SK-N-SH treated with all-trans-retinoic acid at 6 μM for 48 hours (cell line): ENCODE measurements at places on chromosomes 6 and 20.

- ATAC-seq: peak; percentile 75
These were observed 237.5 kb upstream of the TAB2 start for GRCh38 chr6:149079911-149080491.

GRCh38 chr20:57392512-57393271 is 1.5 kb downstream of the RBM38 start:
- ATAC-seq: no peak

GRCh38 chr6:158628542-158628941 is 16.0 kb downstream of the DYNLT1 start:
- ATAC-seq: no peak

DNA sequence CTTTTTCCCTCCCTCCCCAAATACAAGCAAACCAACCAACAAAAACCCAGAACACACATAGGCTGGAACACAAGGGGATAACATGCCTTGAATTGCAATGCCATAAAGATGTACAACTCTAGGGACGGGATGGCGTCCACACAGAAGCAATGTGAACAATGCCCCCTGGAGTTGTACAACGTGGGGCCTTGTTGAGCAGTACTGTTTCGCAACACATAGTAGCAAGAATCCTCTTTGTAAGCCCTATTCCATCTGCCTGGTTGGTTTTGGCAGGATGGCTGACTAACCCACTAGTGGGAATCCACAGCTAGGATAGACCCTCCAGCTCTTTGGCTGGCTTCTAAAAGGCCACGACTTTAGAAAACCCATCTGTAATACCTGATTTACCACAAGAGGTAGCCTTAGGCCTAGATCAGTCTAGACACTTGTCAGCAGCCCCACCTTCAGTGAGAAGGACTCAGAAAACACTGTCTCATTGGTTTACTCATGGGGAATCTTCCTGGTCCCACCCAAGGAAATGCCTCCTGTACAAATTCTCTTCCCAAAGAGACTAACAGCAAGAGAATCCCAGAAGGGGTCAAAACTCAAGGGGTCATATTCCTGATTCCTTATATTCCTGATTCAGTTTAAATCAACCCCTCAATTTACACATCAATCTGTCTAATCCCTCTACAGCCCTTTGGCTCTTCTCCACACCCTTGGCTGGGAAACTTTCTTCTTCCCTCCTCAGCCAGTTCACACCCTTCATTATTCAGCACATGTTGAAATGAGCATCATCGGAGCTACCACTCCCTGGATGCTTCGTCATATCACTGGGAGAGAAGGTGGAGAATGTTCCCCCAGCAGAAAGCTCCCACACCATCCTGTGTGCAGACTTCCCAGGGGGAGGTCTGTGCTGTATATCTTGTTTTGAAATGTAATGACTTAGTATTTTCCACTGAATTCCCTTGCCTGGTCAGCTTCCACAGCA is 622.4 kb upstream of the FLRT3 start:
- ATAC-seq: no peak

GRCh38 chr6:134196568-134197193 is 121.2 kb downstream of the SGK1 start:
- no peak for ATAC-seq

DNA sequence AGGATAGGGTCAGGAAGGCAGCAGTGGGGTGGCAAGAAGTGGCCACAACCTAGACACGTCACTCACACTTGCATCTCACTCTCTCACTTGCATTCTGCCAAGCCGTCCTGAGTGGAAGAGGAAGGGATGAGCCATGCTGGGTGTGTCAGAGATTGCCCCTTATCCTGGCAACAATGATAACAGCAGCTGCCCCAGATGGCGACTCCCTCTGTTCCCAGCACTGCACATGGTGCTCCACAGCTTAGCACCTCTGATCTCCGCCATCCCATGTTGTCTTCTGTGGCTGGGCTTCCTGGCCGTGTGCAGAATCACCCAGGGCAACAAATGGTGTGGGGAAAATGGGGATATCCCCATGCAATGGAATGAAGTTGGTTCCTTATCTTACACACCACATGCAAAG is 11.1 kb downstream of the KCNB1 start:
- no peak for ATAC-seq

GRCh38 chr6:131427434-131428058 is 145.5 kb upstream of the ARG1 start:
- no peak for ATAC-seq

- ATAC-seq: no peak
These were observed 17.1 kb upstream of the MAP1LC3A start for GRCh38 chr20:34541264-34541901.

- ATAC-seq: no peak
These were observed 1.9 kb downstream of the DDAH2 start for GRCh38 chr6:31727034-31727716.

DNA sequence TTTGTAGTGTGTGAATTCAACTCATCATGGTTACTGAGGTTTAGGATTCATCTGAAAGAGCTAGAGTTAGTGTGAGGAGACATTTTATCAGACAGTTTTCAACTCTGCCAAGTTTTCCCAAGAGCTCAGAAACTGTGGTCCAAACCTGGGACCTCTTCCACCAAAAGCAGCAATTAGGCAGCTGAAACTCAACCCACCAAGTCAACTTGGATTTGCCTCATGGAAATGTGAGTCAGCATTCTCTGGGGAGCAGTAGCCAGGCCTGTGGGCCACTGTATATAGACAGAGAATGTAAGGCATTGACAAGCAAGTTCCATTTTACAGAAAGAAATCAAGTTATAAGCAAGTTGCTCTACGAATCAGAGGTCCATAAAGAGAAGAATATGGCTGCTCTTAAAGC is 178.8 kb upstream of the HDDC2 start:
- no peak for ATAC-seq

DNA sequence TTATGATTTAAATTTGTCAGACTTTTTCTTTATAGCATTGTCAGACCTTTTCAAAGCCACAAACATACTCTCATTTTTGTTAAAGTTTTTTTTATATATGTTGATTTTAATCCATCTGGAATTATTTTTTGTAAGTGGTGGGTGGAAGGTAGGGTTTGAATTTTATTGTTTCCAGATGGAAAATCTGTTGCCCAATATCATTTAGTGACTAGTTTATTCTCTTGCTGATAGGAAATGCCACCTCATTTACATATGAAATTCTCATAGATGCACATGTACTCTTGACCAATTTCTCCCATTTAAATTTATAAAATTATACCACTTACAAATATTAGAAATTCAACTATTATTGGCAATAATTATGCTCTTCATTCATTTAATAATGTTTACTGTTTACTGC is 52.1 kb upstream of the PLCB1 start:
- no peak for ATAC-seq

DNA sequence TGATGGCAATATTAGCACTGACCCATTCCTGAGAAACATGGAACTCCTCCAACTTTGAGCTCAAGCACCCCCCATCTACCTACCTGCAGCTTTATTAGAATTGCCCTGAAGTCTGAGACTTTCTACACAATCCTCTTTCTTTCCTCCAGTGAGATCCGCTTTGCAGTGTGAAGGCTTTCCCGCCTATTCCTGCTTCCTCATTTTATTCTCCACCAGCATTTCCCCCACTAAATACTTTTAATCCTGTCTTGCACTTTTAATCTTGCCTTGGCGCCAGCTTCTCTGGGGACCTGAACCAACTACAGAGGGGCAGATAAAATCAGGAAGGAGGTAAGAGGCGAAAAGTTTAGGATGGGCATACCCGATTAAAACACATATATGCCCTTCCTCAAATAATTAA is 178.1 kb upstream of the PRDM1 start:
- no peak for ATAC-seq

DNA sequence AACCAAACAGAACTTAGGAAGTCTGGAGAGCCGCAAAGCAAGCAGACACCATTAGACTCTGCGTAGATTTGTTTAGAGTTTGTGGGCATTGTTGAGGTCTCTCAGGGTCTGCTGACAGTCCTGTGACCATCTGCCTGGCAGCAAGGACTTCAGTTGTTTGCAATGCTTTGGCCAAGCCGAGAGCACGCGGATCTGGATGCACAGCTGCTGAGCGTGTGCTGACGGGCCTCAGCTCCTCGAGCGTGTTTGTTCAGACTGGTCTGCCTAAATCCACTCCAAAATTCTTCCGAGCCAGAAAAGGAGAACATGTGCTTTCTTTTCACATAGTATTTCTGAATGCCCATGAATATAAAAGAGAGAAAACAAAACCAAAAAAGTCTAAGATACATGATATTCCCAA is 159.0 kb downstream of the ZNF217 start:
- ATAC-seq: no peak

- no peak for ATAC-seq
These were observed 1.6 kb downstream of the RAET1G start for GRCh38 chr6:149921361-149921760.

DNA sequence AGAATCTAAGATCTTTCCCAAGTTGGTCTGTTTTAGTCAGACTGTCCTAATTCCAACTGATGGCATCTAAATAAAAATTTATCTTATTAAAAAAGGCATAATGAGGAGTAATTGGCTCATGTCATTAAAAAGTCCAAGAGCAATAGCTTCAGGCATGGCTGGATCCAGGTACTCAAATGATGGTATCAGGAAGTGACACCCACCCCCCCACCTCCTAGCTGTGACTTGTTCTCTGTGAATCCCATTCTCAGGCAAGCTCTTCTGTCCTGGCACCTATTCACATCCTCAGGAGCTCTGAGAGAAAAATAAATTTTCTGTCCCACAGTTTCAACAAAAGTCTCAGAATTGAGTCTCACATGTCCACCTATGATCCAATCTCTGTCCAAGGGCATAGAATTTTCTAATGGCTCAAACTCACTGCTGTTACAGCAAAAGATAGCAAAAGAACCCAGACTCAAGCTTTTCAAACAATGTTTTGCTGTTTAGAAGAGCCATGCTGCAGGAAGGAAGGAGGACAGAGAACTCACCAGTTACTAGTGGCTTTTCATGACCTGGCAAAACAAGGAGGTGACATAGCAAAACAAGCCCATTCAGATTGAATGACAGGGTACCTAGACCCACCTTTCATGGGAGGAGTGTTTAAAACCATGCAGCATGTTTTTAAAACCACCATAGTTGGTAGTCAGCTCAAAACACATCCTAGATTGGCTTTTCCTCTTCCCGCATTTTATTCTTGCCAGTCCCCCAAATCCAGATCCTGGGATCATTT is 496.1 kb downstream of the PREX1 start:
- no peak for ATAC-seq

DNA sequence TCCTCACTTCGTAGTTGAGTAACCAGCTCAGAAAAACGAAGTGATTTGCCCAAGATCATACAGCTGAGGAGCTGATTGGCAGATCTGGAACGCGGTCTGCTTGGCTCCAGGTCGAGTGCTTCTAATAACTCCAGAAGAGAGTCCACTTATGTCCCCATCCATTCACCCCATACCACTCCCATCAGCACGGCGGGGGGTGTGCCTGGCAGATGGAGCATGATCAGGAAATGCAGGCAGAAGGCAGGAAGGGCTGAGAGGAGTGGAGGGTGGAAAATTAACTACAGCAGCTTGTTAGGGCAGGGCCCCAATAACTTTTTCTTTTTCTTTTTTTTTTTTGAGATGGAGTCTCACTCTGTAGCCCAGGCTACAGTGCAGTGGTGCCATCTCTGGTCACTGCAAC is 15.0 kb downstream of the FITM2 start:
- ATAC-seq: no peak

- ATAC-seq: no peak
These were observed 12.4 kb upstream of the RNF24 start for GRCh38 chr20:4027590-4028265.

- peak; percentile 58 for ATAC-seq
These were observed 2.4 kb upstream of the EFHC1 start for GRCh38 chr6:52417675-52418111.

GRCh38 chr6:131063764-131064272 is 773 bp upstream of the EPB41L2 start:
- no peak for ATAC-seq

DNA sequence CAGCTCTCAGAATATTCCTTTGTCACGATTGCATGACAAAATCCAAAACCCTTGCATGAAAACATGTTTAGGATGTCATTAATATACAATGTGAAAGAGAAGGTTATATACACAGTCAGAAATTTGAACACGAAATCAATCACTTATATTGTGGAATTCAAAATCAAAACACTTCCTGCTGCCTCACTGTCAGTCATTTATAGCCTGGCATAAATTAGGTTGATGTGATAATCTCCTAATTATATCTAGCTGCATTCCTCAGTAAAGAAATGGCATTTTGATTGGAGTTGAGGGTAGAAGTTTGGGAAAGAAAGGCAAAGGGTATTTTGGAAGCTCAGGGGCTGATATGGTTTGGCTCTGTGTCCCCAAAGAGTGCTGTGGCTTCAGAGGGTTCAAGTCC is 24.1 kb upstream of the BEND6 start:
- no peak for ATAC-seq

DNA sequence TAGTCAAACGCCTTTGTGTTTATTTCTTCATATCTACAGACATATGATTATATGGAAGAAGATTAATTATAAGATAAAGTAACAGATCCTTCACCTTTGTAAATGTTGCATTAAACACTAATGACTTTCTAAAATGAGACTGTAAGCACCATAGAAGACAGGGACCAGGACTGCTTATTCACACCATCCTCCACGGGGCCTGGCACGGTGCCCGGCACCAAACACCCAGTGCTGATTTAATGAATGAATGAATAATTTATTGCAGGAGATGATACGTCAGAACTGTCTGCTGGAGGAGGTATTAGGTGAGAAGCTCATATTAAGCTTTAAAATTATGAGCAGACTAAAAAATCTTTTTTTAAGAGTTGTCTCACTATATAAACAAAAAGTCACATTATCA is 88.3 kb downstream of the SLX4IP start:
- no peak for ATAC-seq

DNA sequence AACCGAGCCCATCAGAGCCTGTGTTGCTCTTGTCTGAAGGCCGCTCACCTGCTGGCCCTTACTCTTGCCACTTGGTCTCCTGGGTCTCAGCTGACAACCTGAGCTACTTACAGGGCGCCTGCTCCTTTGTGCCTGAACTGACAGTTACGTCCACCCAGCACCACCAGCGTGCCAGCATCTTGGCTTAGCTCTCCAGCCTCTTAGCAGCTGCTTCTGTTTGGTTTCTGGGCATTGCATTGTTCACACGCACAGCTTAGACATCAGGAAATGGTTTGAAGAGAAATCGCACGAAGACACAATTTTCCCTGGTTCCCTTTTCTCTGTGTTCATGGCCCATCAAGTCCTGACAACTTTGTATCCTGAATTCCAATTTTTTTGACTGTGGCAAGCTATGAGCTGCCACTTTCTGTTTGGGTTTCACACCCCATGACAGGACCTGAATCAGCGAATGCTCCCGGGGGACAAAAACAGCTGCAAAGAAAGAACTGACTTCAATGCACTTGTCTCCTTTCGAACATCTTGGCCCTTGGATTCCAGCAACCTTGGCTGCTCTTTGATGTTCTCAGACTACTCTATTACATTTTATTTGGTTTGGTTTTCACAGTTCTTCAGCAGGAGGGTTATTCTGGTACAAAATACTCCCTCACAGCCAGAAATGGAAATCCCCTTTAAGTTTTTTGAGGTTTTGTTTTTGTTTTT is 45.2 kb upstream of the LY86 start:
- no peak for ATAC-seq

GRCh38 chr6:67560068-67560467 is 1075.0 kb upstream of the ADGRB3 start:
- ATAC-seq: no peak

- no peak for ATAC-seq
These were observed 259.4 kb upstream of the HSF2 start for GRCh38 chr6:122140031-122140430.

GRCh38 chr6:5504078-5504477 is 242.8 kb downstream of the FARS2 start:
- ATAC-seq: no peak
